ENCODE measurements at places on chromosomes 16 and 17.

DNA sequence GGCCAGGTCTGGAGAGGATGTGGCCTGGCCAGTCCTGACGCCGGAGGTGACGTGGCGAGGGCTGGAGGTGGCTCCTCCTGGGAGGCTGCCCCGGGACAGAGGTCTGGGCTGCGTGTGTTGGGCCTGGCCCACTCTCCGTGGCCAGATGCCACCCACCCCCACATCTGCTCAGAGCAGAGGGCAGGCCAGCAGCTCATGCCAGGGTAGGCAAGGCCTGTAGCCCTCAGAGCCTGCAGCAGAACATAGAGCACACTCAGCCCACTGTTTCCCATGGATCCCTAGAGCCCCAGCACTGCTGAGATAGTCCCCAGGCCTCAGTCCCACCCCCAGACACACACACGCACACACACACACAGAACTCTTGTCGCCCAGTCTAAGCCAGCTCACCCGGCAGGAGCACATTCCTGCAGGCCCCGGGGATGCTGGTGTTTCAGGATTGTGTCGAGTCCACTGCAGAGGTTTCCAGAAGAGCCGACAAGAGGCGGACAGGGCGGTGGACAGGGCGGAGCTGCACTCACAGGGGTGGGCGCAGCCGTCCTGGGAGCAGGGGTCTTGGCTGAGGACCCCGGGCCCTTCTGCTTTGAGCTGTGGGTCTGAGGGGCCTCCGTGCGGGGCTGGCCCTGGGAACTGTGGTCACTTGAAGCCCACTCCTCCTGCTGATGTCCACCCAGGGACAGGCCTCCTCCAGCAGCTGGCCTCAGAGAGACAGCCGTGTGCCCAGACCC is 33.4 kb downstream of the SOX8 start:
- no peak for DNase-seq

DNA sequence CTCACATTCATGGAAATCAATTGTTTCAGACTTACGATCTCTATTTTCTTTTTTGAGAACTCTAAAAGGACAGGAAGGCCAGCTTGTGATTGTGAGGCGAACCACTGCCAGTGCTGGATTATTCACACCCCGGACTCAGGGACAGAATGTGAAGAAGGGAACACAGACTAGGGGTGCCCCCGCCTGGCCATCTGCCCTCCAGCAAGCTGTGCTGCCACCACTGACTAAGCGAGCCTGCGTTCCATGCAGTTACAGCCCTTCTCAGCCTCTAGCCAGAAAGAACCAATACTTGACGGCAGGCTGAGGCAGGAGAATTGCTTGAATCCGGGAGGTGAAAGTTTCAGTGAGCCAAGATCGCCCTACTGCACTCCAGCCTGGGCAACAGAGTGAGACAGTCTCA is 2.8 kb downstream of the HAGH start:
- peak; percentile 3 for DNase-seq

DNA sequence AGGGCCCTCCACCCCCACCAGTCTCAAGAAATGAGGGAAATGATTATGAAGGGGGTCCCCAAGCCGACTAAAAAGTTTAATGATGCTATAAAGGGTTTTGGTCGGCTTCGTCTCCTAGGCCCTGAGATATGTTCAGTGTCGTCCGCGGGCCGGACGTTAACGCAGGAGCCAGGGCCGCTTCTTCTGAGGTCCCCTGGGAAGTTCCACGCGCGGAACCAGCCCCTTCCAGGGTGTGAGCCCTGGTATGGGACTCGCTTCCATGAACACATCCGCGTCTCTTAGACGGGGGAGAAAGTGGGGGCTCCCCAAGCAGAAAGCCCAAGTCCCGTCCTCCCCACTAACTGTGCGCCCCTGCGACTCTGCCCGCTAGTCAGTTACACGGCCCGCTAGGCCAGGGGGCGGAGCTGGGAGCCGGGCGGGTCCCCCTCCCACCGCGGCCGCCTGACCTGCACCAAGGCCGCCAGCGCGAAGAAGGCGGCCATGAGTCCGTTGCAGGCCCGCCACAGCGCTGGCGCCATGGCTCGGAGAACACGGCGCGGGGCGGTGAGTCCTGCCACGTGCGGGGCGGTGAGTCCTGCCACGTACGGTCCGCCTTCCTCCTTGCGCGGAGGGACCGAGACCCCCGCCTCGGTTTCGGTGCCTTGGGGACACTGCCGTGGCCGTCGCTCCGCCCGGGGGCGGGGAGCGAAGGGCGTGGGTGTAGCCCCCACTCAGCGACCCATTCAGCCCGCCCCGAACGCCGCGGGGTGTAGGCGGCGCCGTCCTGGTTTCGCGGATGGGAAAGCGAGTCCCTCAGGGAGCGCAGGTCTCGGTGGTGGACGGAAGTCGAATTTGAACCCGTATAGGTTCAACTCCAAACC is at the start of gene TMEM220:
Gene TMEM220, minus strand, starts transcription at position 690 of the 860 bp plus-strand sequence. Its CDS starts 172 bp downstream, at position 518.
- DNase-seq: peak; percentile 33

GRCh38 chr16:70800311-70800710 is 647 bp downstream of the VAC14 start:
- DNase-seq: no peak

GRCh38 chr16:78256686-78257375 is 157.4 kb downstream of the WWOX start:
- no peak for DNase-seq

Data from fibroblast of skin of left quadriceps (primary cell).